ENCODE measurements at places on chromosomes 2 and 18.

DNA sequence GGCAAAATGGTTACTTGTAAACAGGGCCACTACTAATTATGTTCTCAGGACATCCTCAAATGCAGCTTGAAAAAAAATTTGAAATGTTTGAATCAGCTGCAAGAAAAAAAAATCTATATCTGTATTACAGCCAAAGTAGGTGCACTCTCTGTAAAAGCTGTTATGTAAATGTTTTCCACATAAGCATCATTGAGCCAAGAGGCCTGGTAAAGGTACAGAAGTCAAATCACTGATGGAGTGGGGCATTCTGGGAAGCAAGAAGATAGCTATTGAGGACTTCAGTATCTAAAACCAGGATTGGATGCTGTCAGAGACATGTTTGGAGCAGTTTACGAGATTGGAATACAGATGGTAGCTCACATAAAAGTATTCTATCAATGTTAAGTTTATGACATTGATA lies 80.3 kb downstream of the MAPRE2 start:
- no peak for DNase-seq

- no peak for DNase-seq
These were observed 151.3 kb downstream of the KCTD1 start for GRCh38 chr18:26397019-26397418.

- DNase-seq: no peak
These were observed at the start of gene PPM1B for GRCh38 chr2:44168681-44169154. PPM1B (plus strand) TSS chr2:44168875; CDS start chr2:44201200, 32,325 bp downstream.

DNA sequence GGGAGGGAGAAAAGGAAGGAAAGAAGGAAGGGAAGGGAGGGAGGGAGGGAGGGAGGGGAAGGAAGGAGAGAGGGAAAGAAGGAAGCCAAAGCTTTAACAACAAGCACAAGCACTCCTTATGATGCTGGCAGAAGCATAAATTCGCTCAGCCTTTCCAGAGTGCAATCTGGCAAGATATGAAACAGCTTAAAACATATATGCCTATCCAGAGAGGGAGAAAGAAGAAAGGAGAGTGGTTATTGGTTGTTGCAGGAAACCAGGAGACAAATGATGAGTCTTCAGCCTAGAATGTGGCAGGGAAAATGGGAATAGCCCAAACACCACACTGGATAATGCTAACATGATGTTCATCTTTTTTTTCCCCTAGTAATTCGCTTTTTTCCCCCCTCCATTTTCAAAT lies 64.0 kb downstream of the STPG4 start:
- DNase-seq: no peak

GRCh38 chr18:55585920-55586561 lies 2.0 kb downstream of the TCF4 start:
- no peak for DNase-seq

DNA sequence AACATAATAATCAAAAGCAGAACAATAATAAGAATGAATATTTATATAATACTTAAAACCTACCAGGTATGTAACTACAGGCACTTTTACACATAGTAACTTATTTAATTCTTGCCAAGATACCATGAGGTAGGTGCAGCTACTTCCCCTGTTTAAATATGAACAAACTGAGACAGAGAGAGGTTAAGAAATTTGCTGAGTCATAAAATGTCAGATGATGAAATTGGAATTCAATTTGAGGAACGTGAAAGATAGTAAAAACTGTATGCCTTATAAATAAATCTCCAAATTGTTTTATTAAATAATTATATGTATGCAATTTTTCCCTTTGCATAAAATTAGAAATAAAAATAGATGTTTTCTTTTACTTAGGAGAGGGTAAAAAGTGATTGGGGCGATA lies 1103.3 kb upstream of the NRXN1 start:
- DNase-seq: no peak

DNA sequence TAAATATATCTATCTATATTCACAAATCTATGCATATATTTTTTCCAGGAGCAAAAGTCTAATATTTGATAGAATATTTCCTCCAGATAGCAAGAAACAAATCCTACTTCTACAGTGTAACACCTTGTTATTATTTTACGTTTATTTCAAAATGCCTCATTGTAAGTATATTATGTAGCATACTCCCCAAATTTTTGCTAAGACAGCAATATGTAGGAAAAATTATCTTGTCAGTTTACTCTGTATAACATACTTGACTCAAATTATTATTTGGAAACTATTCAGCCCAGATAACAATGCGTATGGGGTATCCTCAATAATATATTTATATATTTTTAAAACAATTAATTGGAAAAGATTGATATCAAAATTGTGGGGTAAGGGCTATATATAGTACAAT lies 313.2 kb downstream of the NR4A2 start:
- no peak for DNase-seq

- no peak for DNase-seq
These were observed 10.2 kb downstream of the RALB start for GRCh38 chr2:120262761-120263428.

DNA sequence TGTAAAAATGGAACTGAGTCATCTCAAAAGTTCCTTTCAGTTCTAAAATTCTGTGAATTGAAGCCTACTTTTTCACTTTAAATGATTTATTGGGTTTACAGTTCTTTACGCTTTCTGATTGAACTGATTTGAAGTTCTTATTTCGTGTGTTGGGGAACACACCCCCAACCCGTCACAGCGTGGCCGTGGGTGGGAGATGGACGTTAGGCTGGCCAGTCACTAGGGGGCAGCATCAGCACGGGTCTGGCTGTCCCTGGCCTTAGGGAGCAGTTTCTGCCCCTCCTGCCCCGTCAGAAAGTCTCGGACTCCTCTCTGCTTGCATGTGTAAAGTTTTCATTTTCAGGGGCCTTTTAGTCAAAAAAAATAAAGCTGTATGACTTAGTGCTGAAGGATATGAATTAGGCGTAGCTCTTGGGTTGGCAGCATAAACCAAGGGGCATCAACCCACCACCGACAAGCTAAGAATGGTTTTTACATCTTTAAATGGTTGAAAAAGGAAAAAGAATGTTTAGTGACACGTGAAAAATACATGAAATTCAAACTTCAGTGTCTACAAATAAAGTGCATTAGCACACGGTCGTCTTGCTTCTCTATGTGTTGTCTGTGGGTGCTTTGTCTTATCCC lies 63.4 kb downstream of the ZCCHC2 start:
- DNase-seq: no peak

DNA sequence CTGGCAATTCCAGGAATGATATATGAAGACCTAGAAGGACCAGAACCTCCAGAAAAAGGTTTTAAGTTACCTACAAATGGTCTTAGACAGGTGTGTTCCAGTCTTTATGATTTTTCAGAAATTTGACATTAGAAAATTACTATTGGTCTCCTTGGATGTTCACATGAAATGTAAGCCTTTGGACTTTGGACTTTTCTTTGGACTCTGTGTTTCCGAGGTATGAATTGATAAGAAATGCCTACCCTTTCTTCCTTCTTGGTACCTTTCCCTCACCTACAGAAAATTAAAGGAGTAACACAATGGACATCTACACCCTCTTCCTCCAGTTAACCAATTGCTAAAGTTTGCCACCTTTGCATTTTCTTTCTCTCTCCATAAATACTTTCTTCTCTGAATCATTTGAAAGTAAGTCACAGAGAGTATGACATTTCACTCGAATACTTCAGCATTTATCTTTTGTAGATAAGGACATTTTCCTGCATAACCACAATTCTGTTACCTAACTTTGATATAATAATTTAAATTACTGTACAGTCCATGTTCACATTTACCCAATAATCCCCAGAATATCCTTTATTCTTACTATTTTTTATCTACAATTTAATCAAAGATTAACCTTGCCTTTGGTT lies 26.2 kb downstream of the CEP192 start:
- no peak for DNase-seq

GRCh38 chr2:84957771-84958134 lies 13.2 kb upstream of the KCMF1 start:
- DNase-seq: no peak

GRCh38 chr2:50615291-50615690 lies 416.6 kb downstream of the NRXN1 start:
- no peak for DNase-seq

DNA sequence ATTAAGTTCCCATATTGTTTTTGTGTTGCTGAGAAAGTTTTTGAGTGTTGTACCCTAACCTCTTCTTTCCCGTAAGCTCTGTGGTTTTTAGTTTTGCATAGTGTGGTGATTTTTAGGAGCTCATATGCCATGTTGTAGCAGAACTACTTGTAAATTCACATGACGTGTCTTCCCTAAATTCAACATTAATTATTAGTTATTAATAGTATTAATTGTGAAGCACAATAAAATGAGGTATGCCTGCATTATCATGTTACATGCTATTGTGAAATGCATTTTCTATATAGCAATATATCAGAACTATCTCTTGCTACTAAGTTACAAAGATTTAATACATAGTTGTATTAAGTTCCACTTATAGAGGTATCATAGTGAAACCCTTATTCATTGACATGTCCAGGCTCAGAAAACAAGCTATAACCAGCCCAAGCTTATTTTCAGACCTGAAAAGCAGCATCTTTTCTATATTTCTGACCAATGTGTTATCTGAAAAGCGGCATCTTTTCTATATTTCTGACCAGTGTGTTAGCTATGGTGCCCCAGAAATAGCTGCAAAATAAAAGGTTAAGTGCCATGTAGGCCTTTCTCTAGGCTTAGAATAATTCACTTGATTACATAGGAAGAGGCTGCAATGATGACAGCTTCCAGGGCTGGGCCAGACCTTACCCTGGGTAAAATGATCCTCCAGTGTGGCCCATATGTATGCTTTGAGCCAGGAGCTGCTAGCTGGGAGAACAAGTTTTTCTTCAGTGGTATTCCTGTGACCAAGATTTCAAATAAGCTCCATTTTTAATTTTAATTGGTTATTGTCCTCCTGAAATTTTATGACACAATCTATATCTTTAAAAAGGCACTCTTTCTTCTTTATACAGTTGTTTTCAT lies 21.6 kb downstream of the EPAS1 start:
- no peak for DNase-seq

GRCh38 chr18:30142248-30142647 lies 900.3 kb downstream of the DSC3 start:
- no peak for DNase-seq

DNA sequence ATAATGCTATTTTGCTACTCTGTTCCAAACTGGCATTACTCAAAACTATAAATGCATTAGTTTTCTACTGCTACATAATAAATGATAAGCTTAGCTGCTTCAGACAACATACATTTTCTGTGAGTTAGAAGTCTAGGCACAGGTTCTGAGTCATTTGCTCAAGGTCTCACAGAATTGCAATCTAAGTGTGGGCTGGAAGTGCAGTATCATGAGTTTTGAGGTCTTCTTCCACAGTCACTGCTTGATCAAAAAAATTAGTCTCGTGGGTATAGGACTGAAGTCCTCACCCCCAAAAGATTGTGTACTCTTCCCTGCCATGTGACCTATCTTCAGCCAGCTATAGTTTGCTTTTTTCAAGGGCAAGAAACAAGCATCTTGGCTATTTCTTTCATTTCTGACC lies 676.9 kb downstream of the ADCYAP1 start:
- DNase-seq: no peak

GRCh38 chr2:145226901-145227300 lies 707.0 kb upstream of the ZEB2 start:
- DNase-seq: no peak

Data from NCI-H2171 (cell line).